ENCODE measurements at places on chromosomes 1 and 21.

- DNase-seq, result peak; percentile 37
- no peak overlapping the region for H3K27ac ChIP-seq
- H3K4me3 ChIP-seq, result no peak overlapping the region
- H3K4me1 ChIP-seq, result peaks cover 47% of the 10 kb centered on the region
- H3K27me3 ChIP-seq, result no peaks in the 10 kb centered on the region
These were observed 55.8 kb downstream of the SLC45A1 start for GRCh38 chr1:8373581-8374241.

GRCh38 chr1:46558141-46558963 is 6.9 kb upstream of the KNCN start:
- H3K27ac ChIP-seq, result no peak overlapping the region
- H3K4me3 ChIP-seq, result no peak overlapping the region
- H3K4me1 ChIP-seq, result no peaks in the 10 kb centered on the region
- peaks cover 48% of the 10 kb centered on the region for H3K36me3 ChIP-seq
- no peak for DNase-seq

DNA sequence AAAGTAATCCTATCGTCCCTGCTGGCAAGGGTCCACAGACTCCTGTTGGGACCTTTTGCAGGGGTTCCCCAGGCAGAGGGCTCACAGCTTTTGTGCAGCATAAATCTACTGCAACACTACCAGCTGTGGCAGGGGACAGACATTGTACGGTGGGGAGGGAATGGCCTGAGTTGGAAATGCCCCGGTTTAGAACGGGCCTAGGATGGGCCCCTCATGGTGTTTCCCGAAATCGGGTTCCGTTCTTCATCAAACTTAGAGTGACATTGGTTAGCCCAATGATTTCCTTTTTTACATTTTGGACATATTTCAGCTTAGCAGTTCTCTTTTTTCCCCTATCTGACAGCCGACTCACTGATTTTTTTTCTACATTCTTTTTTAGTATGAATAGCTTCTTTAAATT is 26.5 kb upstream of the SAMD11 start:
- DNase-seq, result no peak
- peaks cover 27% of the 10 kb centered on the region for H3K27me3 ChIP-seq
- no peaks in the 10 kb centered on the region for H3K4me1 ChIP-seq
- H3K36me3 ChIP-seq, result no peaks in the 10 kb centered on the region
- H3K27ac ChIP-seq, result no peak overlapping the region

GRCh38 chr1:82907313-82907712 is 1091.6 kb downstream of the TTLL7 start:
- no peaks in the 10 kb centered on the region for H3K27me3 ChIP-seq
- no peaks in the 10 kb centered on the region for H3K36me3 ChIP-seq
- H3K4me3 ChIP-seq, result no peak overlapping the region
- no peak for DNase-seq
- no peak overlapping the region for H3K27ac ChIP-seq

DNA sequence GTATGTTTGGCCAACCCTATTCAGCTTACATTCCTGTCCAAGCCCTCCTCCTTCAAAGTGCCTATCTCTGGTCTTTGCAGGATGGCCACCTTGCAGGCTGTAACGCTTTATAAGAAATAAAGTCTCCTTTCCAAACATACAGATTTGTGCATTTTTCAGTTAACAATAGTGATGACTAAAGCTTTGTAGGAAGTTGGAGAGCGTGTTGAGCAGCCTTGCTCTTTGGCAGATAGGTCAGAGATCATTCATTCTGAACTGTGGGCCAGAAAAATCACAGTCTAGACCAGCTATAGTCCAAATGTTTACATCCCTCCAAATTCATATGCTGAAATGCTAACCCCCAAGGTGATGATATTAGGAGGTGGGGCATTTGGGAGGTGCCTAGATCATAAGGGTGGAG is 34.0 kb upstream of the FAM89A start:
- no peaks in the 10 kb centered on the region for H3K27me3 ChIP-seq
- no peak overlapping the region for H3K4me3 ChIP-seq
- H3K4me1 ChIP-seq, result no peaks in the 10 kb centered on the region
- H3K27ac ChIP-seq, result no peak overlapping the region
- DNase-seq, result no peak

GRCh38 chr1:212962509-212962908 is 12.2 kb downstream of the VASH2 start:
- H3K36me3 ChIP-seq, result no peaks in the 10 kb centered on the region
- no peak overlapping the region for H3K4me3 ChIP-seq
- no peaks in the 10 kb centered on the region for H3K4me1 ChIP-seq
- H3K27ac ChIP-seq, result no peak overlapping the region
- no peaks in the 10 kb centered on the region for H3K27me3 ChIP-seq
- DNase-seq, result no peak

Measured in small intestine (tissue), 16 donors.